ENCODE measurements at places on chromosomes 3 and 15. TPM values are rescaled to one million over a fixed set of nuclear protein-coding genes. Genes with fewer than 3 reads are reported as not detected.

ATP13A4 gene
- 32.7 TPM for total RNA-seq

NRROS gene
- 3.9 TPM for total RNA-seq

RARRES1 gene
- total RNA-seq, result 5.3 TPM

PEX5L gene
- total RNA-seq, result 0.21 TPM

GLCE gene
- total RNA-seq, result 42.7 TPM
